ENCODE measurements at places on chromosomes 4 and X. TPM values are rescaled to one million over a fixed set of nuclear protein-coding genes. Genes with fewer than 3 reads are reported as not detected.

- no peak for DNase-seq
Measured at GRCh38 chr4:170030121-170030520, 3.9 kb upstream of the MFAP3L start.

DNA sequence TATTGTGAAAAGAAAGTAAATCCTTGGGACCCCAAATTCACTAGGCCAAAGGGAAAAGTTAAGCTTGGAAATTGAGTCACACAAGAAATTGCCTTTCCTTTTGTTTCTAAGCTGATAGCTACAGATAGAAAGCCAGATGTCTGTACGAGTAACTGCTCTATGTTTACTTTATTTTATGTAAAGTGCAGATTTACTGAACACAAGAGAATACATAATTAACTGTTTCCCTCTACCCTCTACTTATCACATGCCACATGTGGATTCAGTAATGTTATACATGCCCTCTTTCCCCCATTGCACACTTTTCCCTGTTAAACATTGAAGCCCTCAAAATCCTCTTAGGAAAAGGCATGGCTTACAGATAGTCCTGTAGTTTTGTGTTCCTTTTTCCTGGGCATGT is 16.5 kb upstream of the TDO2 start:
- DNase-seq: no peak

GRCh38 chr4:45580334-45580733 is 543.5 kb downstream of the GABRG1 start:
- DNase-seq: no peak

GRCh38 chr4:54764476-54764875 is 106.7 kb downstream of the KIT start:
- DNase-seq: no peak

DNA sequence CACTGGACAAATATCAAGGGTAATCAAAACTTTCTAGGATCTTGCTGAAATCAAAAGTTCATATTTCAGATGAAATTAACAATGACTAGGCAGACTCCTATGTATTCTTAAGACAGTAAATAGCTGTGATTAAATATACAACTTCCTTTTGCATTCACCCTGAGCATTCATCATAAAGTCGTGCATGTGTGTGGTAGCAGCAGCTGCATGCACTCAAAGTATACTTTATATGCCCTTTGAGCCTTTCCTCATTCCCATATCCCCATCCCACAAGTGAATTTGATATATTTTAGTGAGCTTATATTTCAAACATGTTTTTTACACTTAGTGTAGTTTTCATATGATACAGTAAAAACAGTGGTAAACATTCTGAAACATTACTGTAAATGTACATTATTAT is 959.0 kb downstream of the C4orf33 start:
- DNase-seq: no peak

DNA sequence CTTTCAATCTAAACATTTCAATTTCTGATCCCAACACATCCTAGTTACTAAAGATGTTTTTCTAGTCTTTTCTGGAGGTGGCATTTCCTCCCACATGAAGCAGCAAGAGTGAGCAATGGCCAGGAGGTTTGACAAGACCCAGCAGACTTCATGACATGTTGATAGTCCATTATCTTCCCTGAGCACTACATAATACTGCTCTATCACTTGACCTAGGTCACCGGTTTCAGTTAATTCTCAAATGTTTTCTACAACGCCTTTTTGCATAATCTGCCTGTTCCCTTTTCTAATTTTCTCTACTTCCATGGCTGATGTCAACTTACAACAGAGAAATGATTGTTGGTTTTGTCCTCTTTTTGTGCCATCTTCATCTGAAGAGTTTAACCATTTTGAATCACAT is 62.0 kb upstream of the GPRIN3 start:
- DNase-seq: no peak

- no peak for DNase-seq
Measured at GRCh38 chr4:83285055-83285407, 433 bp upstream of the COQ2 start.

- DNase-seq: no peak
Measured at GRCh38 chr4:52015366-52015765, 4.8 kb downstream of the LRRC66 start.

DNA sequence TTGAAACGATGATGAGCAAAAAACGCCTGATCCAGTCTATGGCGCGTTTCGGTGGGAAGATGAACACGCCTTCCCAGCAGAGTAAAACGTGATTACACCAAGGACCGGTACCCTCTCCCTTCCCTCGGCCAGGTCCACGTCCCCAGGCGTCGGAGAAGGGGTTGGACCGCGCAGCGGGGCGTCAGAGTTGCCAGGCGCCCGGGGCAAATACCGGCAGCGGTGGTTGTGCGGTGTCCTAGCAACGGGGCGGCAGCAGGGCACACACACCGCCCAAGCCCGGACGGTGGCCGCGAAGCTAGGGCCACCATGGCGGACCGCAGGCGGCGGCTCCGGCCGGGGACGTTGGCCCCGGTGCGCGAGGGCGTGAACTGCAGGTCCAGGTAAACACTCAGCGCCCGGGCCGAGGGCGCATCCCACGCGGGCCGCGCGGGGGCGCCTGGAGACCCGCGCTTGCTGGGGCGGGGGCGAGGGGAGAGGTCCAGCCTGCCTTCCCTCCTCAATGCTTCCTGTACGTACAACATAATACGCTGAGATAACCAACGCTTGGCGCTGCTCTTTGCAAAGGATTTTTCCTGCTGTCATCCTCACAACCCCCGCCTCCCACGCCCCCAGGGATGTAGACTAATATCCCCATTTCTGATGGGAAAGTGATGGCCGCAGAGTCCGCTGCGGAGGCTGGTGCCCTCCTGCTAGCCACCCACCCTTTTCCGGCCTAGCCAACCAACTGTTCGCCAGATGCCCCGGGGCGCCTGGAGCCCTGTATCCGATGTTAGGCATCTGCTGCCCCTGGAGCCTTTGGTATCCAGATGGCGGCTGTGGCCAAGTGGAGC is at the start of gene FAM47E:
FAM47E (plus strand) TSS at position 281 of the 830 bp plus-strand sequence; CDS start at position 307, 26 bp downstream.
- DNase-seq: peak; percentile 96

Gene LDB2
- 25.8 TPM for total RNA-seq

Gene MSX1
- not detected for total RNA-seq
